ENCODE measurements at places on chromosomes 5 and 9. TPM values are rescaled to one million over a fixed set of nuclear protein-coding genes. Genes with fewer than 3 reads are reported as not detected.

DDX31 gene
- 14.9 TPM for total RNA-seq

GRCh38 chr5:33755231-33755630 is 136.6 kb downstream of the ADAMTS12 start:
- H3K27me3 ChIP-seq = peaks cover 4% of the 10 kb centered on the region
- DNase-seq = no peak
- H3K27ac ChIP-seq = no peak overlapping the region
- no peak overlapping the region for H3K4me3 ChIP-seq

HMCN2 gene
- not detected for total RNA-seq

PCDHB12 gene
- not detected for total RNA-seq

- H3K4me3 ChIP-seq = no peak overlapping the region
- no peak for DNase-seq
- H3K36me3 ChIP-seq = peaks cover 1% of the 10 kb centered on the region
- no peak overlapping the region for H3K27ac ChIP-seq
- H3K27me3 ChIP-seq = peaks cover 10% of the 10 kb centered on the region
Observed at GRCh38 chr9:71592400-71592799, 175.9 kb downstream of the CEMIP2 start.

ZNF300 gene
- 1.5 TPM for total RNA-seq

GRCh38 chr5:10446490-10446889 is 4.8 kb downstream of the ROPN1L start:
- H3K4me3 ChIP-seq = no peak overlapping the region
- H3K27me3 ChIP-seq = peaks cover 11% of the 10 kb centered on the region
- peaks cover 33% of the 10 kb centered on the region for H3K4me1 ChIP-seq
- DNase-seq = no peak

FCN2 gene
- total RNA-seq = not detected

CMYA5 gene
- total RNA-seq = 0.22 TPM

NIM1K gene
- total RNA-seq = 0.75 TPM

GRCh38 chr5:30405821-30406220 is 787.7 kb upstream of the CDH6 start:
- H3K4me3 ChIP-seq = no peak overlapping the region
- no peak for DNase-seq
- H3K27ac ChIP-seq = no peak overlapping the region
- H3K36me3 ChIP-seq = no peaks in the 10 kb centered on the region

DNA sequence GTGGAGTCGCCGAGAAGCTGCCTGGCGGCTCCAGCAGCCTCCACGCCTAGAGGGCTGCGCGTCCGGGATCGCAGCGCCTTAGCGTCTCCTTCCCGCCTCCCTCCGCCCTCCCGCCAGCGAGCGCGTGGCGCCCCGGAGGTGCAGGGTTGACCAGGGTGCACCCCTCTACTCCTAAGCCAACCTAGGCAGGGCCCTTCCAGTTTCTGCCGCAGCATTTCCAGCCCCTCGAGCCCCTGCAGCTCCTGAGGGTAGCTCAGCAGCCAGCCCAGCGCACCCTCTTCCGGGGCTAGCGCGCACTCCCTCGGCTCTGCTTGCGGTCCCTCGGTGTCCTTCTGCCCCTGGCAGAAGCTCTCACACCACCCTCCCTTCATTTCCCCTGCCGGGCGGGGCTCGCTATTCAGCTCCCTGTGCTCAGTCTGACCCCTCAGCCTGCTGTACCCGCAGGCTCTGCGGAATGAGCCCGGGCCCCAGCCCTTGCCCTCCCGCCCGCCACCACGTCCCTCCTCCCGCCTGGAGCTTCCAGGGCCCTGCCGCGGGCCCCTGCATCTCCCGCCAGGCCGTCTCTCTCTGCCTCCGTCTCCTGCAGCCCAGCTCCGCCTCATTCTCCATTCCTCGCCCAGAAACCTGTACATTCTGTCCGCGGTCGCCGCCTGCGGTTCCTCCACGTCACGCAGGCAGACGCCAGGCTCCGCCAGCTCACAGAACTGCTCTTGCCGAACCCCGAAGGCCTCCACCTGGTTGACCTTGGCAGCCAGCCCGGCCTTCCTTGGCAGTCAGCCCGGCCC is 61.8 kb downstream of the SPATA31C2 start:
- no peak overlapping the region for H3K27ac ChIP-seq
- H3K4me3 ChIP-seq = peak overlapping the region; percentile 91
- H3K27me3 ChIP-seq = peaks cover 71% of the 10 kb centered on the region
- no peaks in the 10 kb centered on the region for H3K36me3 ChIP-seq

CER1 gene
- not detected for total RNA-seq

- DNase-seq = no peak
- no peak overlapping the region for H3K4me3 ChIP-seq
Observed at GRCh38 chr5:136730426-136730825, 365.1 kb upstream of the TRPC7 start.

CAMK2A gene
- not detected for total RNA-seq

GRCh38 chr5:100970646-100971255 is 67.7 kb upstream of the ST8SIA4 start:
- no peaks in the 10 kb centered on the region for H3K36me3 ChIP-seq
- DNase-seq = no peak
- H3K27me3 ChIP-seq = no peaks in the 10 kb centered on the region
- H3K4me3 ChIP-seq = no peak overlapping the region
- H3K4me1 ChIP-seq = no peaks in the 10 kb centered on the region

GRCh38 chr5:54669845-54670244 is 152.3 kb downstream of the SNX18 start:
- no peaks in the 10 kb centered on the region for H3K27me3 ChIP-seq
- H3K36me3 ChIP-seq = peaks cover 23% of the 10 kb centered on the region
- H3K4me1 ChIP-seq = peaks cover 46% of the 10 kb centered on the region
- DNase-seq = no peak

DNA sequence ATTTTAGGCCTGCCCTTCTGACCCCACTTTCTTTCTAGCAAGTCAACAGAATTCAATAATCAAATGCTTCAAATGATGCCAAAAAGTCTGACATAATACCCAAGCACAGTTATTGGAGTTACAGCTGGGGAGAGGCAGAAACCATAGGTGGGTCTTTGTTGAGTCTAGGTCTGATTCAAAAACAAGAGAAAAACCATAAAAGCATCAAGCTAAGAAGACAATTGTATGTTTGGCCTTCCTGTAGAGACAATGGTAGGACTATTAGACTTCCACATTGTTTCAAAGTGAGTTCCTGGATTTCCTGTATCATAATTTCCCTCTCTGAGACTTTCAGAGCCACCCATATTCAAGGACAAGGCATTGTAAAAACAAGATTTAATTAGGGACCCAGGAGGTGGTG is 16.8 kb upstream of the CCDC192 start:
- H3K4me1 ChIP-seq = no peaks in the 10 kb centered on the region
- DNase-seq = no peak
- peaks cover 2% of the 10 kb centered on the region for H3K27me3 ChIP-seq
